Left lung (tissue), 14 donors: ENCODE measurements at places on chromosomes 5 and 9. TPM values are rescaled to one million over a fixed set of nuclear protein-coding genes. Genes with fewer than 3 reads are reported as not detected.
A peak's percentile ranks its signal among the peaks of the same experiment; 100 is the strongest.

TRIM36 gene
- total RNA-seq, result 4.4 TPM

DNA sequence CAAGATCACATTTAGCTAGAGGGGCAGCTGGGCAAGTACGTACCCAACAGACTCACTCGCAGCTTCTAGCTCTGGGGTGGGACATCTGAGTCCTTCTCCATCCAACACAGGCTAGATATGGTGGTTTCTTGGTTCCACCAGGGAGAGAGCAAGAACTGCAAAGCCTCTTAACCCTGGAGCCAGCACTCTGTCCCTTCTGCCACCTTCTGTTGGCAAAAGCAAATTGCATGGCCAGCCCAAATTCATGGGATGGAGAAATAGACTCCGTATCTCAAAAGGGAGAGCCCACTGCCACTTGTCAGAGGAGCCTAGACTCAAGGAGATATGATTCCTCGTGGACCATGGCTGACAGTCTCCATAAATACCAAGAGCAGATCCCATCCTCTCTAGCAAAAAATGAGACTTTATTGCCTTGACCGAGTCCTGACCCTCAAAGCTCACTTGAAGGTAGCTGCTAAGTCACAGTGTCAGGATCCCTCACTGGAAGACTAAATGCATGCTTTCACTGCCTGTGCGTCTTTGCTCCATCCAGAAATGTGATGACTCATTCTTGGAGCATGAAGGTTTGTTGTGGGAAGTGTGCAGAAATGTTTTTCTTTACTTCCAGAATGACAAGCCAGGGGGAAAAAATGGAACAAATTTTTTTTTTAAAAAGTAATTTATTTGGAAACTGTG lies 28.8 kb upstream of the ROR2 start:
- H3K4me3 ChIP-seq, result no peak overlapping the region
- no peaks in the 10 kb centered on the region for H3K36me3 ChIP-seq
- H3K27ac ChIP-seq, result no peak overlapping the region
- no peaks in the 10 kb centered on the region for H3K4me1 ChIP-seq
- H3K27me3 ChIP-seq, result no peaks in the 10 kb centered on the region

GRCh38 chr9:112822618-112823017 lies 68.1 kb downstream of the SLC46A2 start:
- no peaks in the 10 kb centered on the region for H3K27me3 ChIP-seq
- peaks cover 20% of the 10 kb centered on the region for H3K4me1 ChIP-seq
- no peak for DNase-seq
- no peak overlapping the region for H3K4me3 ChIP-seq

F2RL2 gene
- total RNA-seq, result 1.8 TPM

TAF1L gene
- total RNA-seq, result not detected

ARHGEF37 gene
- 7.3 TPM for total RNA-seq

DNA sequence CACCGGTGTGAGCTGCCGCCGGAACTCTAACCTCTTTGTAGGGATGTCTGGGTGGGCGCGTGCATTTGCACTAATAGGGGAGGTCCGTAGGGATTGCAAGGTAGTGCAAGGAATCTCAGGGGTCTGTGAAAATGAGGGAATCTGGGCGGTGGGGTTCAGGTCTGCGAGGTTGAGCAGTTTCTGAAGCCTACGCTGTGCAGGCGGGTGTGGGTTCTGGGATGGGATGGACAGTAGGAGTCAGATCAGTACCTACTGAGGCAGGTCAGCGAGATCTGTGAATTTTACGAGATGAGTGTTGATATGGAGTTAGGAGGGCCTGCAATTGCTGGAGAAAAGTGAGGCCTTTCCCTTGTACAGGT lies 856 bp upstream of the ATOSB start:
- peak overlapping the region; percentile 96 for H3K27ac ChIP-seq
- peak overlapping the region; percentile 55 for H3K4me3 ChIP-seq
- no peaks in the 10 kb centered on the region for H3K27me3 ChIP-seq
- no peaks in the 10 kb centered on the region for H3K36me3 ChIP-seq
- DNase-seq, result no peak

- peak overlapping the region; percentile 98 for H3K27ac ChIP-seq
- peaks cover 94% of the 10 kb centered on the region for H3K4me1 ChIP-seq
- no peak overlapping the region for H3K4me3 ChIP-seq
- H3K36me3 ChIP-seq, result no peaks in the 10 kb centered on the region
Observed at GRCh38 chr9:134369416-134370212, 43.4 kb downstream of the RXRA start.

DNA sequence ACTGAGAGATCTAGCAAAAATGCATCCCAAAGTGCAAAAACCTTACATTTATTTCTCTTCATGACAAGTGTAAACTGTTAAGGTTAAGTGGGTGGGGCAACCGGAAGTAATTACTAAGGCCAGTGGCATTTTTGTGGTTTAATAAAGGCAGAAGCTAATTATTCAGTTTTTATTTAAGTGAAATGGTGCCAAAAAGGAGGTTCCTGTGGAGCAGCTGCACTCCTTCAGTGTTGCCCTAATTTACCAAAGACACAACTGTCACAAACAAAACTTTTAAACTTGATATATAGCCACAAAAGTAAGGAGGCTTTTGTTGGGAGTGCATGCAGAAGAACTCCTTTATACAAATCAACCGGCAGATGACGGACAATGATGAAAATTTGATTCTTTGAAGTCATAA lies 81.6 kb downstream of the NDUFS4 start:
- H3K4me3 ChIP-seq, result no peak overlapping the region
- H3K27ac ChIP-seq, result no peak overlapping the region
- H3K4me1 ChIP-seq, result peaks cover 14% of the 10 kb centered on the region

PTCD2 gene
- 7.6 TPM for total RNA-seq

DNA sequence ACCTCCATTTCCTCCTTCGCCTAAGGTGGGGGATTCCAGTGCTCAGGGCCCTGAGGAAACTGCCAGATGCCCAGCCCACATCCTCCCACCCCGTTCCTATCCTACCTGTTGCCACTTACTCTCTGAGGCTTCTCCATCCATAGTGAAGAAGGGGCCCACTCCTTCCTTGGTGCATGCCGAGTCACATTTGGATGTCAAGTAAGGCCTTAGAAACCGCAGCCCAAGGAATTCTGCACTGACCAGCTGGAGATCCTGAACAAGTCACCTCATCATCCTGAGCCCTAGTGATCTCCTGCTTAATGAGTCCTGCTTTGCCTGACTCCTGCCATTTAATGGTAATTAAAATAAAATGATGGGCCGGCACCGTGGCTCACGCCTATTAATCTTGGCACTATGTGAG lies 6.7 kb upstream of the TNIP1 start:
- peak overlapping the region; percentile 98 for H3K27ac ChIP-seq
- H3K27me3 ChIP-seq, result no peaks in the 10 kb centered on the region
- no peaks in the 10 kb centered on the region for H3K36me3 ChIP-seq
- DNase-seq, result peak; percentile 27

DNA sequence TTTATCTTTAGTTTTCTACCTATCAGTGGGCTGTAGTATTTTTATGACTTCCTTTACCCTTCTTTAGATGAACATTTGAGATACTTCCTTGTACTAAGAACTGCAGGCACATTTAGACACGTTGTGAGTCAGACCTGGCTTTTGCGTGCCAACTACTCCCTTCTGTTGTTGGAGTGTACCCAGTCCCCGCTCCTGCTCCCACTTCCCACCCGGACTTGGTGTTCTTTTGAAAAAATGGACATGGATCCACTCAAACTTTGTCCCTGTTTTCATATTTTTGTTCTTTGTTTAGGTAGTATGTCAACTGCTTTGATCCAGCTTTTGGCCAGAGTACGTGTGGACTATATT lies 60.7 kb downstream of the PARP8 start:
- no peaks in the 10 kb centered on the region for H3K4me1 ChIP-seq
- no peak overlapping the region for H3K27ac ChIP-seq
- no peaks in the 10 kb centered on the region for H3K27me3 ChIP-seq

- no peaks in the 10 kb centered on the region for H3K36me3 ChIP-seq
- no peaks in the 10 kb centered on the region for H3K4me1 ChIP-seq
- H3K27ac ChIP-seq, result no peak overlapping the region
- no peak for DNase-seq
- H3K27me3 ChIP-seq, result no peaks in the 10 kb centered on the region
Observed at GRCh38 chr9:77726814-77727213, 78.7 kb upstream of the GNA14 start.

- H3K4me3 ChIP-seq, result no peak overlapping the region
- peaks cover 33% of the 10 kb centered on the region for H3K4me1 ChIP-seq
- H3K27me3 ChIP-seq, result no peaks in the 10 kb centered on the region
- H3K27ac ChIP-seq, result no peak overlapping the region
- DNase-seq, result no peak
Observed at GRCh38 chr5:149415066-149415967, 36.2 kb upstream of the IL17B start.

FOXD4 gene
- total RNA-seq, result 0.64 TPM

GRCh38 chr9:15936306-15936921 lies 383.6 kb downstream of the CCDC171 start:
- no peak overlapping the region for H3K27ac ChIP-seq
- H3K4me3 ChIP-seq, result no peak overlapping the region

ADGRV1 gene
- total RNA-seq, result 35.4 TPM

GRCh38 chr9:113659740-113660139 lies 196.2 kb downstream of the RGS3 start:
- no peak for DNase-seq
- no peak overlapping the region for H3K27ac ChIP-seq
- no peaks in the 10 kb centered on the region for H3K36me3 ChIP-seq
- no peak overlapping the region for H3K4me3 ChIP-seq
- peaks cover 38% of the 10 kb centered on the region for H3K4me1 ChIP-seq

GRCh38 chr5:142758062-142758795 lies 11.9 kb upstream of the ARHGAP26 start:
- DNase-seq, result no peak
- H3K4me1 ChIP-seq, result peaks cover under 1% of the 10 kb centered on the region
- H3K27me3 ChIP-seq, result no peaks in the 10 kb centered on the region
- H3K36me3 ChIP-seq, result no peaks in the 10 kb centered on the region
- no peak overlapping the region for H3K4me3 ChIP-seq

QRFP gene
- not detected for total RNA-seq

DNA sequence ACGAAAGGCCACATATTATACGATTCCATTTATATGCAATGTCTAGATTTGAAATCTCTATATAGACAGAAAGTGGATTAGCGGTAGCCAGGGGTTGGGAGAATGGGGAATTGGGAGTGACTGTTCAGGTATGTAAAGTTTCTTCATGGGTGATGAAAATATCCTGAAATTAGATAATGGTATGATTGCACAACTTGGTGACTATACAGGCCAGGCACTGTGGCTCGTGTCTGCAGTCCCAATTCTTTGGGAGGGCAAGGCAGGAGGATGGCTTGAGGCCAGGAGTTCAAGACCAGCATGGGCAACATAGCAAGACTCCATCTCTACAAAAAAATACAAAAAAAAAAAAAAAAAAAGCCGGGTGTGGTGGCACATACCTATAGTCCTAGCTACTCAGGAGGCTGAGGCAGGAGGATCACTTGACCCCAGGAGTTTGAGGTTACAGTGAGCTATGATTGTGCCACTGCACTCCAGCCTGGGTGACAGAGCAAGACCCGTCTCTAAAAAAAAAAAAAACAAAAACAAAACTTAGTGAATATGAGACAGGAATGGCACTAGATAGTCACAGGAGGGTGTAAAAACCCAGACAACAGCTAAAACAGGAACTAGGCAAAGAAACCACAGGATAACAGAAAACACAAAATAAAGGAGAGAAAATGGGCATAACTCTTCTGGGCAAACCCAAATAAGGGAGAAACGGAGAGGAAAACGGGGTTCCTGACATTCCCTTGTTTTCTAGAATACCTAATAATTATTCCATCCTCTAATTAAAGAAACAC lies 72.1 kb upstream of the ZNF618 start:
- no peak overlapping the region for H3K4me3 ChIP-seq
- no peak overlapping the region for H3K27ac ChIP-seq
- H3K36me3 ChIP-seq, result no peaks in the 10 kb centered on the region
- DNase-seq, result no peak

DNA sequence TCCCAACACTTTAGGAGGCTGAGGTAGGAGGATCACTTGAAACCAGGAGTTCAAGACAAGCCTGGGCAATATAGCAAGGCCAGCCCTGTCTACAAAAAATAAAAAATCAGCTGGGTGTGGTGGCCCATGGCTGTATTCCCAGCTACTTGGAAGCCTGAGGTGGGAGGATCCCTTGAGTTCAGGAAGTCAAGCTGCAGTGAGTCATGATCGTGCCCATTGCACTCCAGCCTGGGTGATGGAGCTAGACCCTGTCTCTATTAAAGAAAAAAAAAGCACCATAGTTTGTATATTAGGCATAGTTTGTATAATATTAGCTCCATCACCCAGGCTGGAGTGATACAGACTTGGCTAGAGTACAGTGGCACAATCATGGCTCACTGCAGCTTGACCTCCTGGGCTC lies 9.6 kb upstream of the NME5 start:
- DNase-seq, result no peak
- H3K4me1 ChIP-seq, result no peaks in the 10 kb centered on the region

IL9 gene
- total RNA-seq, result not detected

GRCh38 chr5:158938200-158938599 lies 161.5 kb downstream of the EBF1 start:
- H3K27me3 ChIP-seq, result peaks cover 9% of the 10 kb centered on the region

PTPN3 gene
- total RNA-seq, result 15.1 TPM

TAF11L8 gene
- not detected for total RNA-seq

DNA sequence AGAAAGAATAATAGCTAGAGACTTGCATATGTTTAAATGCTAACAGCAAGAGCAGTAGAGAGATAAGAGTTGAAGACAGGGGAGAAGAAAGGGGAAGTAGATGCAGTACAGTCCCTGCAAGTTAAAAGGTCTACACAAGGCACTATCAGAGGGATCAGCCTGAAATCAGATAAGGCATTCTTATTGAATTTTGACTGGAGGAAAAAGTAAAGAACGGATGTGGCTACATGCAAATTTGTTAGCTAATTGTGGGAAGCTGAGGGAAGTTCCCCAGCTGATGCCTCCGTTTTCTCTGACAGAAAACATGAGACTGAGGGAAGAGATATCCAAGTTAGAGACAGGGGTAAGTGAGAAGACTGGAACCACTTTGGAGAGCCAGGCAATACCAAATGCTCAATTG lies 12.9 kb upstream of the RHOBTB3 start:
- H3K4me3 ChIP-seq, result no peak overlapping the region
- H3K36me3 ChIP-seq, result no peaks in the 10 kb centered on the region
- no peak for DNase-seq
- H3K4me1 ChIP-seq, result peaks cover 6% of the 10 kb centered on the region

- H3K4me1 ChIP-seq, result peaks cover 6% of the 10 kb centered on the region
- no peak overlapping the region for H3K4me3 ChIP-seq
- DNase-seq, result no peak
- H3K27me3 ChIP-seq, result no peaks in the 10 kb centered on the region
- no peaks in the 10 kb centered on the region for H3K36me3 ChIP-seq
Observed at GRCh38 chr5:78827725-78828124, 157.4 kb downstream of the ARSB start.

- no peak overlapping the region for H3K27ac ChIP-seq
- no peaks in the 10 kb centered on the region for H3K36me3 ChIP-seq
- H3K4me3 ChIP-seq, result no peak overlapping the region
- H3K4me1 ChIP-seq, result peaks cover 85% of the 10 kb centered on the region
- no peak for DNase-seq
Observed at GRCh38 chr9:113568571-113569321, 105.2 kb downstream of the RGS3 start.

DNA sequence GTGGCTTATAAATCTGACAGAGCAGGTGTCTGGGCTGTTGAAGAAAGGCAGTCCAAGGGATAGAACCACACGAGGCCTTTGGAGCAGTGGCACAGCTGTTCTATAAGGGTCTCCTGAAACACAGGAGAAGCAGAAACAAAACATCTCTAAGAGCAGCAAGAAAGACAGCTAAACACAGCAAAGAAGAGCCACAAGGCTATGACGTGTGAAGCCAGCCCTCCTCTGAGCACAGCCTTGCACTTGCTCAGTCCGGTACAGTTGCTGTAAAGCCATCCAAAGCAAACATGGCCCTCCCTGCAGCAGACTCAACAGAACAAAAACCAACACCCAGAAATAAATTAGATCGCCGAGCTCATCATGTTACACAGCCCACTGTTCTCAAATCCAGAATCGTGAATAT lies 2.6 kb upstream of the GZMK start:
- H3K27ac ChIP-seq, result no peak overlapping the region
- no peaks in the 10 kb centered on the region for H3K4me1 ChIP-seq
- no peaks in the 10 kb centered on the region for H3K36me3 ChIP-seq
- no peak for DNase-seq
